ENCODE measurements at places on chromosomes 7 and 10. TPM values are rescaled to one million over a fixed set of nuclear protein-coding genes. Genes with fewer than 3 reads are reported as not detected.

Gene ACSL5
- total RNA-seq = 0.30 TPM

Gene FRMPD2
- not detected for total RNA-seq

Gene ATE1
- 23.1 TPM for total RNA-seq

Gene ZCWPW1
- 1.1 TPM for total RNA-seq

Gene MDFIC
- 18.7 TPM for total RNA-seq

Gene TACR2
- 0.10 TPM for total RNA-seq

Gene BHLHA15
- total RNA-seq = 0.33 TPM

Gene NANOS1
- total RNA-seq = 3.9 TPM

Gene CHAT
- not detected for total RNA-seq

Gene PURB
- total RNA-seq = 13.0 TPM

Gene DPP6
- total RNA-seq = not detected

Gene MYL10
- not detected for total RNA-seq

Gene C7orf57
- 0.18 TPM for total RNA-seq

Gene INTS15
- total RNA-seq = 24.4 TPM

Gene ARHGEF5
- total RNA-seq = 2.1 TPM

Gene SLC18A3
- total RNA-seq = not detected

Gene HEPACAM2
- total RNA-seq = not detected

Gene NKX1-2
- total RNA-seq = 0.06 TPM

Gene KAZALD1
- 3.0 TPM for total RNA-seq

Gene SHTN1
- 26.1 TPM for total RNA-seq

Gene TMEM229A
- total RNA-seq = not detected

Gene PAPOLB
- total RNA-seq = not detected

Gene PRR15
- total RNA-seq = 2.3 TPM

Gene WNT2
- not detected for total RNA-seq

Gene C10orf53
- total RNA-seq = not detected

Gene AKR1C4
- total RNA-seq = 0.24 TPM

Gene EPHA1
- total RNA-seq = 0.29 TPM

Gene MALRD1
- not detected for total RNA-seq

Gene SORCS1
- total RNA-seq = not detected

Gene ANKRD2
- 4.4 TPM for total RNA-seq

Gene ACBD7
- total RNA-seq = 0.86 TPM

Gene TYW1B
- total RNA-seq = 2.2 TPM

Gene SH2D4B
- 0.10 TPM for total RNA-seq

Gene PSAP
- total RNA-seq = 880 TPM

Gene PNLIPRP2
- total RNA-seq = not detected

All from A549 treated with GW870086 at 1 μM for 4 hours (cell line).